ENCODE measurements at places on chromosomes 16 and 17.

- DNase-seq: no peak
Measured at GRCh38 chr17:78718575-78719208, 63.4 kb downstream of the CYTH1 start.

GRCh38 chr17:73194514-73195222 lies 1.8 kb downstream of the COG1 start:
- no peak for DNase-seq

- DNase-seq: no peak
Measured at GRCh38 chr16:59394526-59394925, 660.4 kb upstream of the GOT2 start.

DNA sequence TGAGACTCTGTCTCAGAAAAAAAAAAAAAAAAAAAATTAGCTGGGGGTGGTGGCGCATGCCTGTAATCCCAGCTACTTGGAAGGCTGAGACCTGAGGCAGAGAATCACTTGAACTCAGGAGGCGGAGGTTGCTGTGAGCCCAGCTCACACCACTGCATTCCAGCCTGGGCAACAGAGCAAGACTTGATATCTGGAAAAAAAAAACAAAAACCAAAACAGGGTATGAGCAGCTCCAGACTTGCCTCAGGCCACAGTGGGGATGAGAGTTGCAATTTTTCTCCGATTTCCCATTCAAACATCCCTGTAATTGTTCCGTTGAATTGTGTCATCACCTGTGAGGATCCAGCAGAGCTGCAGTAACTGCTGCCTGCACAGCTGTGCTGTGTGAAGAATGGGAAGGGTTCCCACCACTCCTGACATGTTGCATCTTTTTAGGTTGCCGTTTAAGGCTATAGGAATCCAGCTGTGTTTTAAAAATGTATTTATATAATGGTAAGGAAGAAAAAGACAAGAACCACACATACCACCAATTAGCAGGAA lies 150.0 kb downstream of the VPS53 start:
- no peak for DNase-seq

DNA sequence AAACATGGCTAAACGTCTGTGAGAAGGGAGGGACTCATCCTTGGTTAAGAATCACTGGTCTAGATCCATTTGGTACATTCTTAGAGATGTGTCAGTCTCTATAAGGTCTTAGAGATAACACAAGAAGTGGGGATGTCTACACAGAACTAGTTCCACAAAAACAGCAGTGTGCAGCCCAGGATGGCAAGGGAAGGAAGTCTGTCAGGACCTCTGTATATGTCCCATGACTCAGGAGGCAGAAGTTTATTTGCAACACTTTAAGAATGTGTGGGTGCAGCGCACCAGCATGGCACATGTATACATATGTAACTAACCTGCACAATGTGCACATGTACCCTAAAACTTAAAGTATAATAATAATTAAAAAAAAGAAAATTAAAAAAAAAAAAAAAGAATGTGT lies 548.5 kb upstream of the SOX9 start:
- DNase-seq: no peak

- DNase-seq: no peak
Measured at GRCh38 chr16:78705694-78706093, 606.2 kb downstream of the WWOX start.

GRCh38 chr17:705011-705410 lies 9.6 kb downstream of the VPS53 start:
- no peak for DNase-seq

GRCh38 chr16:46976550-46976949 lies 3.1 kb upstream of the DNAJA2 start:
- no peak for DNase-seq

- DNase-seq: no peak
Measured at GRCh38 chr16:1830213-1830612, 3.2 kb downstream of the FAHD1 start.

GRCh38 chr17:39001703-39002637 lies 34.8 kb upstream of the FBXO47 start:
- DNase-seq: no peak

DNA sequence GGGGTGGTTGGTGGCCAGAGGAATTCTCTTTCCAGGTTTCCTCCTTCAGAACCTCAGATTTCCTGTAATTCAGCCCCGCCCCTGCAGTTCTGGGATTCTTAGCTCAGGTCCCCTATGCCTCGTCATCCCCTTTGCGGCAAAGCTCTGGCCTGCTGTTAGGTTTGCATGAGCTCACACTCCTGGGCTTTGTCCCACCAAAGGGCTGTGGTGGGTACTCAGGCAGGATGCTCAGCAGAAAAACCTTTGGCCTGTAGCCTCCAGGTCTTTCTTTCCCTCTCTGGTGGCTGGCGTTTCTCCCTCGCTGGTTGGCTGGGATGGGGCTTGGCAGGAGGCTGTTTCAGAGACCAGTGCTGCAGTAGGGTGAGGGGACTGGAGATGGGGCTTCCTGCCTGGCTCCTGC lies 9.6 kb upstream of the PLEKHG4 start:
- no peak for DNase-seq
